GM04503 (cell line): ENCODE measurements at places on chromosomes 1 and 21.
A peak's percentile ranks its signal among the peaks of the same experiment; 100 is the strongest.

DNA sequence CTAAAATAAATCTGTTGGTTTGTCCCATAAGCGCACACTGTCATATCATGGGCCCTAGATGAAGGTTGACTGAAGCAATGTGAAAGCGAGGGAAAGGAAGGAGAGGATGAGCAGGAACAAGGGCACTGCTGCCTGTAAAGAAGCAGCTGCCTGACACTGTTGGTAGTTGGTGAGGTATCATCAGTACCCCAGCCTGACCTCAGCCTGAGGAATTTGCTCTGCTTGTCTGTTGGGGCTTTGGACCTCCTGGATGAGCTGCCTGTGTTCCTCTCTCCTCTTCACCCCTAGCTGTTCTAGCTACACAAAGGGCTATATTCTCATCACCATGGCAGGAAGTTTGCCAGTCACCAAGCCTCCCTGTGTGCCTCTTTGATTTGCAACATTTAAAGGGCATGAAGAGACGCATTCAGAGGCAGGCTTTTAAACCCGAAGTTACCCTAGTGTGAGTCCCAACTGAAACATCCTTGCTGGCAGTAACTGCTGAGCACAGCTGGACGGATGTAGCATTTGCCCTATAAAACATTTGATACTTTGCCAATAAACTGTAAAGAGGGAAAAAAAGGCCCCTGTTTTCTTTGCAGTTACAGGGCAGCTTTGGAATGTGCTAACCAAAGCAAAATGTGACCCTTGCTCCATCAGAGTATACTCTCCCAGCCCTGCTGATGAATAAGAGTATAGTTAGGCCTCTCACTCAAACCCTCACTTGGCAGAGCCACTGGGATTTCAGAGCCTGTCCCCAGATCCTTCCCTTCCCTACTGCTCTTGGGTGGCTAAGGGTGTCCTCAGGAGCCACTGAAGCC is 22.2 kb upstream of the SPATA6 start:
- DNase-seq = peak; percentile 69

GRCh38 chr1:85188530-85188929 is 12.3 kb downstream of the SYDE2 start:
- no peak for DNase-seq

DNA sequence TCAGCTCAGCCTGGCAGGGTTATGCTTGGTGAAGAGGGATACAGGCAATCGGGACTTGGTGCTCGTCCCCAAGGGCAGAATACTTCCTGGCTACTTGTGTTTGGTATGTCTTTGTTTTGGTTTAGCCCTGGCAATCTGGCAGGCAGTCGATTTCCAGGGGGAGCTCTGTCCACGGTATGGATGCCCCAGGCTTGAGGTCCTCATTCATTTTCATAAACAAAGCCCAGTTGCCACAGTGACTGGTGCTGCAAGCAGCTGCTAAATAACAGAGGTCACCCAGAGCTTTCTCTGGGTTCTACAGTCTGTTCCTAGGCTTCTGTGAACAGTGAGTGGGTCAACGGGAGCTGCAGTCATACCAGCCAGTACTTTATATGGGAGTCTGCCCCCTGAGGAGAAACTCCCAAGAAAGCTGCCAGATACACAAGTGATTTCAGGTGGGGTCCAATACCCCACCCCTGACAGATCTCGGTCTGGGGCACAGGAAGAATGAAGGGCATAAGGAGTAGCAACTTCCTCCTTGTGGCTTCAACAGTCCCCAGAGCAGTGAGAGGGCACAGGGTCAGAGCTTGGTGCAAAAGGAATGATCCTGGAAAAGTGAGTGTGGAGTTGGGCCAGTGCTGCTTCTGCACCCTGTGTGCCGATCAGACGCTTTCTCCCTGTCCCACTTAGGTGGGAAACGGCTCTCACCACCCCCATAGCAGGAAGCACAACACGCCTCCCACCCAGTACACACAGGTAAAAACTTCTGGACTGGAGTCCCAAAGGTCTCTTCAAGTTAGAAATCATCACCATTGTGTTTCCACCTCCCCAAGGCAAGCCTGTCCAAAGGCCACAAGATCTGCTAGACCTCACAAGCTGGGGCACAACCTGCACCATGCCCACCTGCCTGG is 55.5 kb downstream of the TGFBR3 start:
- DNase-seq = peak; percentile 92

GRCh38 chr1:161781995-161782394 is 15.9 kb downstream of the ATF6 start:
- no peak for DNase-seq

DNA sequence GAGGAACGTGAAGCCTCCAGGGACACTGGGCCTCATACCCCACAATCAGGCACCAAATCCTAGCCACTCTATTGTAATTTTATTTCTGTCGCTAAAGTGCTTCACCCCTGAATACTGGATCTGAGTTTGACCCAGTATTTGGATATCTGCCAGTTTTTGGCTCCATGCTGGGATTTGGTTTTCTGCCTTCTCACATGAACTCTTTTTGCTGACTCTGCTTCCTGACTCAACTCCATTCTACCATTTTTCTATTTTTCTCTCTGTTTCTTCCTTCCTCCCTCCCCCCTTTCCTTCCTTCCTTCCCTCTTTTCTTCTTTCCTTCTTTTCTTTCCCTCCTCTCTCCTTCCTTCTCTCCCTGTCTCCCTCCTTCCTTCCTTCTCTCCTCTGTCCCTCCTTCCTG is 151.3 kb upstream of the GJB5 start:
- DNase-seq = no peak

DNA sequence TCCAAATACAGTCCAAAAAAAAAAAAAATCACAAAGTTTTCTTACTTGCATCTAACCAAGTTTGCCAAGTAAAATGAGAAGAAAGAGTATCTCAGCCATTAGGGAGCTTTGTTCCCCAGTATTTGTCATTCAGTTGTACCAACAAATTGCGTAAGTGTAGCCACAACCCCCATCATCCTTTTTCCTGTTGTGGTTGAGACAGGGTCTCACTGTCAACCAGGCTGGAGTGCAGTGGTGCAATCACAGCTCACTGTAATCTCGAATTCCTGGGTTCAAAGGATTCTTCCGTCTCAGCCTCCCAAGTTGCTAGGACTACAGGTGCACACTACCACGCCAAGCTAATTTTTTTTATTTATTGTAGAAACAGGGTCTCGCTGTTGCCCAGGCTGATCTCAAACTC is 9.5 kb downstream of the STX6 start:
- no peak for DNase-seq

- no peak for DNase-seq
These were observed 49.5 kb downstream of the SSBP3 start for GRCh38 chr1:54356680-54357147.

DNA sequence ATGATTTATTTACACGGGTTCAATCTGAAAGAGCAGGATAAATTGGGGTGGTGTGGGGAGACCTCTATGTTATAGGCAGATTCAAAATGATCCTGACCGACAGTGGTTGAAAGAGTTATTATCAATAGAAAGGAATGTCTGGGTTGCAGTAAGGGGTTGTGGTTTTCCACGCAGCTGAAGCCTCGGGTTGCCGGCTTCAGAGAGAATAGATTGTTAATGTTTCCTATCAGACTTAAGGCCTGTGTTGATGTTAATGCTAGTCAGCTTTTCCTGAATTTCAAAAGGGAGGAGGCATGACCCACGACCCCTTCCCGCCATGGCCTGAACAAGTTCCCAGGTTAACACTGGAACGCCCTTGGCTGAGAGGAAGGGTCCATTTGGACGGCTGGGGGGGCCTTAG is 2.2 kb upstream of the UBE2J2 start:
- DNase-seq = no peak

GRCh38 chr1:226001088-226001487 is 1.9 kb upstream of the SDE2 start:
- no peak for DNase-seq

DNA sequence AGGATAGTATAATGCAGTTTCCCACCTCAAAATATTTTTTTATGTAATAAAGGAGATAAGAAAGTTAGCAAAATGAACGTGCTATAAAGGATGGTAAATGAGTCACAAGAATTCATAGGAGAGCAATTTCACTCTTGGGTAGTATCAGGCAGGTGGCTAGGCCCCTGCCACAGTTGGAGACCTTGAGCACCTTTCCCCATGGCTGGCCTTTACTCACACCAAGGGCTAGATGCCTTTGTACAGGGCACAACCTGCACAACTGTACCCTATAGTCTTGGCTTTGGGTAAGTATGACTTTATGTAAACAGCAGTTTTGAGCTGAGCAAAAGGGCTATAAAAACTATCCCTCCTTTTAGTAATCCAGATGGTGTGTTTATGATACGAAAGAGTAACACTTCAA is 85.1 kb downstream of the CTH start:
- no peak for DNase-seq

- no peak for DNase-seq
These were observed 26.5 kb downstream of the TMEM63A start for GRCh38 chr1:225855503-225856300.

DNA sequence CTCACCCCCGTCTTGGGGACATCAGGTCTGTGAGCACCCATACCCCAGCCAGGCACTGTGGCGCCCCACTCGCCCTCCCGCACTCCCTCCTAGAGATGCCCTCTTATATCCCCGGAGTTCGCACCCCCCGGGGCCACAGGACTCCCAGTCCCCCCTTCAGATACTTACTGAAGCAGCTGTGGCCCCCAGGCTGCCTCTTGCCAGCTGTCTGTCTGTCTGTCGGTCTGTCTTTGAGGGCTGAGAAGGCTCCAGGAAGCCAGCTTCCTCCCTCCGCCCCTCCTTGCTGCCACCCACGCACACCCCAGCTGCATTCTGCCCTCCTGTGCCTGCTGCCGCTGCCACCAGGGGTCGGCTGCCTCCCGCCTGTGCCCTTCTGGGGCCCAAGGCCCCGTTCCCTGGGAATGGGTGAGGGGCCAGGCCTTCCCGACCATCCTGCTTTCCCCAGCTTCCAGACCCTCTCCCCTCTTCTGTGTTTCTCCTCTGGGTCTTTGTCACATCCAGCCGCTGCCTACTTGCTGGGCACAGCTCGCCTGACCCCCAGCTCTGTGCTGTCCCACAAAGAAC is at the start of gene PTPN7:
Gene PTPN7 (minus strand): TSS at position 226 of the 564 bp plus-strand sequence. CDS start 1,200 bp downstream, outside the sequence.
- DNase-seq = no peak

DNA sequence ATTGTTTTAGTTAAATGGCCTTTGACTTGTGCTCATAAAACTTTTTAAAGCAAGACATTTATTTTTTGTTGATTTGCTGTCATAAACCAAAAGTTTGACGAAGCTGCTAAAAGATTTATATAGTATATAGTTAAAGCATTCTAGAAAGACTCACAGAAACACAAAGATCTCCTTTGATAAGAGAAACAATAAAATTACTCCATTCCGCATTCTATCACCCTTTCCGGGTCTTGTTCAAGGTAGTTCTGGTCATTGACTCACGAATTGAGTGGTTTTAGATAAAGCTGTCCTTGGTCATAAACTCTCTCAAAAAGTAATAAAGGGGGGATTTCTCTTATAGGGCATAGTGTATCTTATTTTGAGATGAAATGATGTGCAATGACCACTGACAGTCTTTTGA is 1010.5 kb upstream of the NCAM2 start:
- DNase-seq = no peak

GRCh38 chr1:16957731-16958130 is 22.7 kb downstream of the MFAP2 start:
- no peak for DNase-seq

DNA sequence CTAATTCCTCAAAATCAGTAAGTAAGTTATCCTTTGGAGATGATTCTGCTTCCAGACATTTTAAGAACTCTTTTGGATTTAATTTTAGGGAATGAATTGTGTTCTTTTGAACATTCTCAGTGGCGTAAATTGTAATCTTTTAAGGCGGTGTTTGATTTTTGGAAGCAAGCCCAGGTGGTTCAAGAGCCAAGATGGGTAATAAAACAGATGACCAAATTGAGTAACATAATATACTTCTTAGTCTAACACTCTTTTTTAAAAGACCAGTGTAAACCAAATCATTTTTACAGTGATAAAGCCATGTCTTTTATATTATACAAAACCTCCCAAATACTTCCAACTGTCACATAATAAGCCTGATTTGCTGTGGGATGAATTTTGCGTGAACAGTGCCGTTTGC is 133.8 kb downstream of the LRRC40 start:
- peak; percentile 60 for DNase-seq

DNA sequence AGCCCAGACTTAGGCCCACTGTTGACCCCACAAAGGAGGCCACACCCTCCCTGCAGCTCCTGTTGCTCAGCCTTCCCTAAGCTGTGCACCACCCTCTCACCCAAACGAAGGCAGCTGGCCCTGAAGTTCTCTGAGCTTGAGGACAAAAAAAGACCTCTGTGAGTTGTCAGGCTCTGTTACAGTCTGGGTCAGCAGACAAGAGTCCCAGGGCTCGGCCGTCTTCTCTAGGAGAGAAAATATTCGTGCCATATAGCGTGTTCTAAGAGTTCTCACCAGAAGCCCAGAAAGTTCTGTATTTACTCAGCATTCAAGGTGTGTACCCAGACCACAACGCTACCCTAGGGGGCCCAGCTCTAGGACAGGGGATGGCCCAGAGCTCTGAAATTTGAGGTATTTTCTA is 25.5 kb upstream of the LYST start:
- no peak for DNase-seq

DNA sequence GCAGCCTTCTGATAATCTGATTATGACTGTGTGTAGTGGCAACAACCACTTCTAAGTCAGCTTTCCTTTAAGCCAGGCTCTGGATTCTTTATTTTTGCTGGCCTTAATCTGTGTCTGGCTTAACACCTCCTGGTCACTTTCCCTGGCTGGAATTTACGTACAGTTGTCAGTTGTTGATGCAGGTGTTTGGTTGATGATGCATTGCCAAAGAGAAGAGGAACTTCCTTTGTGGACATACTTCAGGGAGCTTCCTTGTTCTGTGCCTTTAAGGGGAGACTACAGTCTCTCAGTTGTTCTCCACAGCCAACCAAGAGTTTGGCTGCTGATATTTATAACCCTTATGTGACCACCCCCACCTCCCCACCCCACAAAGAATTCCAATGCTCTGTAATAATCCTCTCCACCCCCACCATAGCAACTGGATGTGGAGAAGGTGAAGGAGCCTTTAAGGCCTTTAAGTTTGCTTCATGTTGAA is 96.0 kb upstream of the BMP8A start:
- peak; percentile 61 for DNase-seq

GRCh38 chr1:65059930-65060538 is 88.0 kb upstream of the AK4 start:
- no peak for DNase-seq

DNA sequence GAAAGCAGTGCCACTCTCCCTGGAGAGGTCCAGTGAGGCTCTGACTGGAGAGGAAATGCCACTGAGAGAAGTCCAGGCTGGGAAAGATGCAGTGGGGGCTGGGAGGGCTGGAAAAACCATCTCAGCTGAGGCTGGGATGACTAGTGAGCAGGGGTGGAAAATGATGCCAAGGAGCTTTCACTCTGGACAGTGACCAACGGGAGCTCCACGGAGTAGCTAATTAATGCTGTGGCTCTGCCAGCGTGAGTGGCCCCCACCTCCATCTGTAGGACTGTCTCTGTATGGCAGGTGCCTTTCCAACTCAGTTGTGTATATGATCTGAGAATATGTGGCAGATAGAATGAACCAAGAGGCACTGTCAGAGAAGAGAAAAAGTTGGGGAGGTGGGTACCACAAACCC is 86.7 kb downstream of the DDX20 start:
- DNase-seq = no peak

DNA sequence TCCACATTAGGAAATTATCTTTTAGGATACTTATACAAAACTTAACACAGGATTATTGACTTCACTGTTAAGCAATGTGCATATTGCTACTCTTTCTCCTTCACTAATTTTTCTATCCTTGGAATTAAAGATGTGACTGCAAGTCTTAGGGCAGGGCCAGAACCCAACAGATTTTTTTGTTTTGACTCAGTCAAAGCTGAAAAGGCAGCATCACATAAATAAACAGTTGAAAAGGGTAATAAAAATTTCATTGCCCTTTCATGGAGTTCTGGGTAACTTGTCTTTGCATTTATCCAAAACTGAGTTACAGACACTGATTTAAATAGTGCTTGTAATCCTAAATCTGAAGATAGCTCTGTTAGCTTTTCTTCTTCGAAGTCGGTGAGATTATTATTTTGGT is 1.9 kb upstream of the TMEM35B start:
- peak; percentile 63 for DNase-seq
